ENCODE measurements at places on chromosomes 12 and 14.
A peak's percentile ranks its signal among the peaks of the same experiment; 100 is the strongest.

GRCh38 chr12:104248444-104248843 lies 32.9 kb downstream of the TXNRD1 start:
- DNase-seq: no peak

DNA sequence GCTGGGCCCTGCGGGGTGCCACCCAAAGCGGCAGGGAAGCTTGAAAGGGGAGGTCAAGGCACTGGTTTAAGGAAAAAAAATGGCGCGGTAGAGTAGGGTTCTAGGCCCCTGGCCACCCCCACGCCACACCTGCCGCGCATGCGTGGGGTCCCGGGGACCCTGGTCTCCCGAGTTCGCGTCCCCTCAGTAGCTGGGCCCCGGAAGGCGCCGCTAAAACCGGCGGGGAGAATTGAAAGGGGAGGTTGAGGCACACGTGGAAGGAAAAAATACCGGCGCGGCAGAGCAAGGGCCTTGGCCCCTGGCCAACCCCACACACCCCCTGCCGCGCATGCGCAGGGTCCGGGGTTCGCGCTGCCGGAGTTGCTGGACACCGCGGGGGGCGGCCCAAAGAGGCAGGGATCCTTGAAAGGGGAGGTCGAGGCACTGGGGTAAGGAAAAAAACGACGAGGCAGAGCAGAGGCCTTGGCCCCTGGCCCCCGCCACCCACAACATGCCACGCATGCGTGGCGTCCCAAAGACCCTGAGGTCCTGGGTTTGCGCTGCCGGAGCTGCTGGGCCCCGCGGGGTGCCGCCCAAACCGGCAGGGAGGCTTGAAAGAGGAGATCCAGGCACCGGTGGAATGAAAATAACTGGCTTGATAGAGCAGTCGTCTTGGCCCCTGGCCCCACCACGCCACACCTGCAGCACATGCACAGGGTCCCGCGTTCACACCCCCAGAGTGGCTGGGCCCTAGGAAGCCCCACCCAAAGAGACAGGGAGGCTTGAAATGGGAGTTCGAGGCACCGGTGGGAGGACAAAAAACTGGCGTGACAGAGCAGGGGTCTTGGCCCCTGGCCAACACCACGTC lies 314.5 kb downstream of the ALG10 start:
- DNase-seq: no peak

- no peak for DNase-seq
Observed at GRCh38 chr12:69415471-69416275, 54.5 kb upstream of the FRS2 start.

DNA sequence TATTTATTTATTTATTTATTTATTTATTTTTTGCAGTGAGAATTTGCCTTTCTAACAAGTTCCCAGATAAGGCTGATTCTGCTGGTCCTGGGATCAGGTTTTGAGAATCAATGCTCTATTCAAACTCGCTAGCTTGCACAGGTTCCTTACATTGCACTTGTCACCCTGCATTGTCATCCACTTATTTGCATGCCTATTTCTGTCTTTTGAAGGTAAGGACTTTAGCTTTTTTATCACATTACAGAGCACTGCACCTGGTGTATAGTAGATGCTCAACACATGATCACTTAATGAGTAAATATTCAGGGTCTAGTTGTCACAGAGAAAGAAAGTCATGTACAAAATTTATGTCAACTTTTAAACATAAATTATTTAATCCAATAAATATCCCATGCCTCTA lies 219.7 kb upstream of the BTG1 start:
- DNase-seq: no peak

DNA sequence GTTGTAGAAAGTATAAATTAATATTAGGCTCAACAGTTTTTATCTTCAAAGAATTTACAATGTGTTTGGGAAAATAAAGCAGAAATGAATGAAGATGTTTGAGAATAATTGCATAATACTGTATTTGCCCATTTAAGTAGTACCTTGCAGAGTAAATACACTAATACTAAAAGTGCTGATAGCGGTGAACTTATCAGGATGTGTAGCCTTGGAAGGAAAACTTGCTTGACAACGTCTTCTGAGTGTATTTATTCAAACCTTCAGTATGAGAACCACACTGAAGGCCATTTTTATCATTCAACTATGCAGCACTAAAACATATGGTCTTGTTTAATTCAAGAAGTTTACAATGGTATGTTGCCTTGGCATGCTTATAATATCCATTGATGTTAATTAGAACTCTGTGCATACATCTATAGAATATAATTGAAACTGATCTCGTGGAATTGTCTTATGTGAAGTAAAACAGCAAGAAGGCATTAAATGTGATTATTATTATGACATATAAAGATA lies 41.3 kb downstream of the MSRB3 start:
- no peak for DNase-seq

DNA sequence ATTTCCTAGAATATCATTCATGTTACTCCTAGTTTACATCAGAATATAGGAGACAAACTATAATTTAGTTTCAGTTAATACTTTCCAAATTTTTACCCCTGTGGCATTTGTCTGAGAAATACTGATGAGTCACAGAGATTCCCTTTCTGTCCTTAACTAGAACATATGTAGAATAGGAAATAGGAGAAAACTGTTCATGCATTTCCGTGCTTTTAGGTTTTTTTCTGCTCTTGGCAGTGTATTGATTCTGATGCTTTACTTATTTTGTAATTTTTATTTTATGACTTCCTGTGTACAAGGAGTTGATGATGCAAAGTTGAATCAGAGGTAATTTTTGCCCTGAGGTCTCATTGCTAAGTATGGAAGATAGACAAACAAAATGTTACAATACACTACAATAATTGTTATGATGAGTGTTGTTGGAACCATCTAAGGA lies 23.0 kb downstream of the MNAT1 start:
- no peak for DNase-seq

GRCh38 chr12:61939977-61940376 lies 320.2 kb upstream of the USP15 start:
- no peak for DNase-seq

- no peak for DNase-seq
Observed at GRCh38 chr12:93056971-93057535, 128.0 kb upstream of the EEA1 start.

- no peak for DNase-seq
Observed at GRCh38 chr14:96515731-96516130, 13.5 kb downstream of the PAPOLA start.

GRCh38 chr14:50396631-50397389 lies at the start of gene CDKL1:
Gene CDKL1, minus strand, starts transcription at chr14:50396881. Its CDS starts 1,013 bp downstream, at chr14:50395868.
- peak; percentile 58 for DNase-seq

DNA sequence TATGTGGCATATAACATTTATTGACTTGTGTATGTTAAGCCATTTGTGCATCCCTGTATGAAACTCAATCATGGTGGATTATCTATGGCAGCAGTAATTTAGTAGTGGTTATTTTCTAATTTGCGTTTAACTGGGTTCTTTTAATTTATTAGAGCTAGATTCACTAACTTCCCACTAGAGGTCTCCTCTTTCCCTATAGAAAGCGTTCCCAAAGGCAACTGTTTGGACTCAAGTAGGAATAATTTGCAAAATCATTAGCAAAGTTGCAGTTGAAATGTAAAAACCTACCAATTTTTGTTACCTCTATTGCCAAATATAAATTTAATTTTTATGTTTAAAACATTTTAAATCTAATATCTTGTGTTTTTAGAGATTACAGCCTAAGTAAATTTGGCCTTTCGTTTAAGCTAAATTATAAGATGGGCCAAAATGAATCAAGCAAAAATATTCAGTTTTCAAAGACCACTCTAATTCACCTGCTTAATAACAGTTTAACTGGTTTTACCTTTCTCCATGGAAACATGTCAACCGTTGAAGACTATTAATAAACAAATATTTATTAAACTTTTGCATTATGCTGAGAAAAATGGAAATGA lies 6.0 kb downstream of the DMAC2L start:
- no peak for DNase-seq

GRCh38 chr12:32049956-32050355 lies 56.7 kb upstream of the BICD1 start:
- DNase-seq: no peak

GRCh38 chr12:112328456-112329124 lies 53.6 kb downstream of the HECTD4 start:
- no peak for DNase-seq

GRCh38 chr14:42222924-42223471 lies 616.3 kb downstream of the LRFN5 start:
- no peak for DNase-seq

GRCh38 chr12:77724367-77724957 lies 106.2 kb upstream of the NAV3 start:
- no peak for DNase-seq

- no peak for DNase-seq
Observed at GRCh38 chr12:58774731-58775130, 145.6 kb downstream of the LRIG3 start.

GRCh38 chr12:108517288-108518100 lies 2.4 kb downstream of the FICD start:
- DNase-seq: no peak

DNA sequence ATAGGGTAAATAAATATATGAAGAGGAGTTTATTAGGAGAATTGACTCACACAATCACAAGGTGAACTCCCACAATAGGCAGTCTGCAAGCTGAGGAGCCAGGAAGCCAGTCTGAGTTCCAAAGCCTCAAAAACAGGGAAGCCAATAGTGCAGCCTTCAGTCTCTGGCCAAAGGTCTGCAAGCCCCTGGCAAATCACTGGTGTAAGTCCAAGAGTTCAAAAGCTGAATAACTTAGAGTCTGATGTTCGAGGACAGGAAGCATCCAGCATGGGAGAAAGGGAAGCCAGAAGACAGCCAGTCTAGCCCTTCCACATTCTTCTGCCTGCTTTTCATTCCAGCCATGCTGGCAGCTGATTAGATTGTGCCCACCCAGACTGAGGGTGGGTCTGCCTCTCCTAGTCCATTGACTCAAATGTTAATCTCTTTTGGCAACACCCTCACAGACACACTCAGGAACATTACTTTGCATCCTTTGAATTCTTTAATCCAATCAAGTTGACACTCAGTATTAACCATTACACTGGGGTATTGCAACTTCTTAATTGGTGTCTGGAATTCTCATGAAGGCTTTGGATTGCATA lies 736.5 kb upstream of the LMO3 start:
- no peak for DNase-seq

GRCh38 chr12:54371328-54372112 lies 7.2 kb upstream of the GPR84 start:
- DNase-seq: no peak

GRCh38 chr14:84535976-84536375 lies 994.0 kb upstream of the FLRT2 start:
- no peak for DNase-seq

- no peak for DNase-seq
Observed at GRCh38 chr12:131990066-131990979, 40.6 kb downstream of the EP400 start.

DNA sequence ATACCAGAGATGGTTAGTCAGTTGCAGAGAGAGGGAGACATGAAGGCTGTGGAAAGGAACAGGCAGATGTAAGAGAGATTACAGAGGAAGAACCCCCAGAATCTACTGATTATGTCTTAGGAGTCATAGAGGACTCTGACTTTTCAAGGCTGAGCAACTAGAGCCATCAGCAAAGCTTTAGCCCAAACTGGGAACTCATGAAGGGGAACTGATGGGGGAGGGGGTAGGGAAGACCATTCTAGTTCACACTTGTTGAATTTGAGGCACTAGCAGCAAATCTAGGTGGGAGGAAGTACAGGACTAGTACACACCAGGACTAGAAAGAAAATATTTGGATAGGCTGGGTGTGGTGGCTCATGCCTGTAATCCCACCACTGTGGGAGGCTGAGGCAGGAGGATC lies 10.1 kb downstream of the LGALS3 start:
- no peak for DNase-seq

- no peak for DNase-seq
Observed at GRCh38 chr12:49901986-49902385, 1.7 kb downstream of the FAIM2 start.

DNA sequence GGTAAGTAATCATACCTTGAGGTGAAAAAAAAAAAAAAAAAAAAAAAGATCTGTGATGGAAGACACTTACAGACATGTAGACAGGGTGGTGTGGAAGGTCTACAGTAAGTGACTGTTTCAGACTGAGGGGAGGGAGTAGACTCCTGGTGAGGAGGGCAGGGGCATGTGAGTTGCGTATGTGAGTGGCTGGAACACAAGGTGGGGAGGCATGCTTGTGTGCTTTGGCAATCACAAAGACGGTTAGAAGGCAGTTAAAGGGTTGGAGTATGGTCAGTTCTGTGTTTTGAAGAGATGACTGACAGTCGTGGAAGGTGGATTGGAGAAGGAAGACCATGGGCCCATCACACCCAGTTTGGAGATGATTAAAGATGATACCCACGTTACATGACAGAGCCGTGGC lies 65.2 kb downstream of the ETV6 start:
- DNase-seq: no peak

DNA sequence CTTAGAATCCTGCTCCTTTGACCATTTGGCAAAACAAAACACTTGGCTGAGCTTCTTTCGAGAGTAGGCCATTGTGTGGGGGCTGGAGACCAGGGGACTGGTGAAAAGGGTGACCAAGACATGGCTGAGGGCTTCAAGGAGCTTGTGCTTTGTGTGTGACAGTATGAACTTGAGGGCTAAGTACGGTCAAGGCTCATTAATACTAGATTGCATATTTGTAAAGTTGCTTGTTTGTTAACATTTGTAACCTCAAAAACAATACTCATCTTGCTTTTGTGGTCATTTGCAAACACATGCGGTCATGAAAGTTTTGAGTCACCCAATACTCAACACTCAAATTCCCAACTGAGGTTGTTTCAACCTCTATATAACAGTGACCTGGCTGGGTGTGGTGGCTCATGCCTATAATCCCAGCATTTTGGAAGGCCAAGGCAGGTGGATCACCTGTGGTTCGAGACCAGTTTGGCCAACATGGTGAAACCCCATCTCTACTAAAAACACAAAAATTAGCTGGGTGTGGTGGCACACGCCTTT lies 42.5 kb downstream of the ZFYVE26 start:
- no peak for DNase-seq

DNA sequence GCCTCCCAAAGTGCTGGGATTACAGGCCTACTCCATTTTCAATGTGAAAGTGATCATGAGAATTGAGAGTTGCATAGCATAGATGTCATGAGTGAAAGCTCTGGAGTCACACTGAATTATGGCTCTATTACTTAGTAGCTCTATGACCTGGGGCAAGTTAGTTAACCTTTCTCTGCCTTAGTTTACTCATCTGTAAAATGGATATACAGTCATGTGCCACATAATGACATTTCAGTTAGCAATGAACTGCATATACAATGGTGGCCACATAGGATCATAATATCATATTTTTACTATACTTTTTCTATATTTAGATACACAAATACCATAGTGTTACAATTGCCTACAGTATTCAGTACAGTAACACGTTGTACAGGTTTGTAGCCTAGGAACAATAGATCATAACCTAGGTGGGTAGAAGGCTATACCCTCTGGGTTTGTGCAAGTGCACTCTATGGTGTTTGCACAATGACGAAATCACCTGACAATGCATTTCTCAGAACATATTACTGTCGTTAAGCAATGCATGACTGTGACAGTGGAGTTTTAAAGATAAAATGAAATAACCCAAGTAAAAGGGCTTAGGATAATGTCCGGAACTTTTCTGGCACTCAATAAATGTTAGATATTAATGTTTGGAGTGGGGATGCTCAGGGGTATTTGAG lies 53.1 kb downstream of the ZFYVE26 start:
- no peak for DNase-seq

- DNase-seq: no peak
Observed at GRCh38 chr12:30932881-30933280, 6.3 kb downstream of the TSPAN11 start.

GRCh38 chr14:21917699-21918436 lies 244.2 kb upstream of the OR4E1 start:
- DNase-seq: peak; percentile 68

GRCh38 chr12:123474485-123475245 lies 16.7 kb downstream of the SNRNP35 start:
- no peak for DNase-seq

Measured in stimulated activated CD4-positive, alpha-beta T cell treated with anti-CD3 and anti-CD28 coated beads, Interleukin-4, amount 100 ng/mL, for 24 hours (primary cell).